ENCODE measurements at places on chromosomes 4 and X.

GRCh38 chr4:118888666-118889311 lies at the start of gene SYNPO2:
TSS of gene SYNPO2 (plus strand) at chr4:118888854. CDS start at chr4:118889037, 183 bp downstream.
- peak; percentile 65 for DNase-seq

DNA sequence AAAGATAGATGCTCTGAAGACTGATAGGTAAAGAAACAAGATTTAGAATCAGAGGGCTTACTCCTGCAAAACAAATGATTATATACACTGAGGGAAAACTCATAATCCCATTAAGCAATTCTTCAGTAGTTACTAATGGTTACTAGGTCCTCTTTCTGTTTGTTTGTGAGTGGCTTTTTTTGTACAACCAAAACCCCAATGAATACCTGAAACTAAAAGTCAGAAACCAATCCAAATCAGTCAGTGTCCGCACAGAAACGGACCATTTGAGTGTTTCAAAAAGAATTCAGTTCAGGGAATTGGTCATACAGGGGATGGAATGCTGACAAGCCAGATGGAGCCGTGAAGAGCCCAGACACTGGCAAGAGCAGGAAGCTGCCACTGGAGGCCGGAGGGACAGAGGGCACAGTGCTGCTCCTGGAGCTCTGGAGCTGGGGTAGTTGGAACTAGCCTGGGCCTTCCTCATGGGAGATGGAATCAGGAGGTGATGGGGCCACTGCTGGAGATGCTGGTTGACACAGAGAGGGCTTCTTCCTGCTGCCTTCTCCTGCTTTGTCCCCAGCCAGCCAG lies 31.9 kb downstream of the SETD7 start:
- DNase-seq, result no peak

GRCh38 chr4:140861359-140862176 lies 105.4 kb upstream of the TBC1D9 start:
- DNase-seq, result peak; percentile 63

DNA sequence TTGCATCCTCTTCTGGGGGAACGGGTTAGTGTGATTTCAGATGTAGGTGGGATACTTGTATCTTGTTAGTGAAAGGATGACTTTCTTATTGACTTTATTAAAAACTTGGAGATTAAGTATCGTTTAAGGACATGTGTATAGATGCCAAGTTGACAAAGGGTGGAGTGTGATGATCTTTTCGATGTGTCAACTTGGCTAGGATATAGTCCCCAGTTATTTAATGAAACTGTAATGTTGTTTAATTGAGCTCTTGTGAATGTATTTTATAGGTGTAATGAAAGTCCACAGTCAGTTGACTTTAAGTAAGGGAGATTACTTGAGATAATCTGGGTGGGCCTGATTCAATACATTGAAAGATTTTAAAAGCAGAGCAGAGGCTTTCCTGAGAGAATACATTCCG lies 127.0 kb downstream of the AASDH start:
- DNase-seq, result no peak

GRCh38 chr4:122711919-122712318 lies 20.6 kb upstream of the BBS12 start:
- no peak for DNase-seq
